T follicular helper cell (primary cell): ENCODE measurements at places on chromosomes 4 and X.

GRCh38 chr4:138647433-138647832, 368.1 kb upstream of the NOCT start:
- no peak for DNase-seq

DNA sequence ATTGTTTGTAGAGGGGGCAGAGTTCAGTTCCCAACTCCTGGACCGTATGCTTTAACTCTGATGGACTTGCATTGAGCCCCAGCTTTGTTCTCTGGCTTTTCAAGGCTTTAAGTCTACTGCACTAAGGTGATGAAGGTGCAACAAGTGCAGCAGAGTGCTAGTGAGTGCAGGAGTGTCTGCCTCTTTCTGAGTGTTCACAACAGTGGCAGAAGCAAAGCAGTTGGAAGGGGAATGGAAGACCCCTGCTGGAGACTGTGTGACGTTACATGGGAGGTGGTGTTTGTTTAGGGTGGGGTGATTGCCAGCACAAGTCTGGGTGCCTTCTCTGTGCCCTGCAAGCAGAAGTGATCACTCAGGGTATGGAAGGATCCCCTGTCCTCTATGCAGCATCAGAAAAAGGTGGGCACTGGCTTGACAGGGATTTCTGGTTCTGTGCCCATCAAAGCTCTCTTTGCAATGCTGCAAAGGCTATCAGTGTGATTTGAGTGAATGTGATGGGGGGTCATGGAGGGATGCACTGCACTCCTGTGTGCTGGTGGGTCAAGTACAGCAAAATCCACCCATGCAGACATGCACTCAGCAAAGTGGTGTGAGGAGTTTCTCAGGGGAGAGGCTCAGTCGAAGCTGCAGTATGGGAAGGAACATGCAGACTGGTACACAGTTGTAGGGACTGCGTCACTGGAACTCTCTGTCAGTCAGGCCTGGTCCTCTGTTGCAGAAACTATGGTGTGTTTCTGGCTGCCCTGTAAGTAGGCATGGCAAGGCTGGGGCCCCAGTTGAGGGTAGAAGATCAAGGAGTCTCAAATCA, 70.9 kb upstream of the UGT2B7 start:
- DNase-seq = no peak

DNA sequence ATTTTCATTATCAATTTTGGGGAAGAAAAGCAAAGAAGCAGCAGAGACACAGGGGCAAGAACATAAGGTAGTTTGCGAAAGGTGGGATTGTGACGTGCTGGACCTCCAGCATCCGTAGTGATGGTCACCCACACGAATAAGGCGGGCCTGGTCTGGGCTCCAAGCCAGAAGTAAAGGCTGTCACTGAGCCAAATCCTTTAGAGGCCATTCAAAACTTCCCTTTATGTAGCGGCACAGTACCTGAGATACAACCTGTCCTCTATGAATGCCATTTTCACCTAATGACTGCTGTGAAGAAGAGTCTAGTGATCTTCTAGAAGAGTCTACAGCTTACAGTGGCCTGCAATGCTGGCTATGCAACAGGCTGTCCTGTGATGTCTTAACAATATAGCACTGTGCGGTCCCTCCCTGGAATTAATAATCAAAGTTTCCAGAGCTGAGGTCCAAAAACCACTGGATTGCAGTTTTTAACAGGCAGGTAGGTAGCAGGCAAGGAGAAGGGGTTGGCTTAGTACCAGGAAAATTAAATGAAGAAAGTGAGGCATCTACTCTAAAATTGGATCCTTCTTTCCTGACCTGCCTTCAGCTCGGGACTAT, 56.2 kb downstream of the TRIML1 start:
- no peak for DNase-seq

- no peak for DNase-seq
Measured at GRCh38 chr4:33465565-33465964, 2745.4 kb downstream of the PCDH7 start.

GRCh38 chr4:129804461-129804981, 708.6 kb downstream of the C4orf33 start:
- DNase-seq = no peak

DNA sequence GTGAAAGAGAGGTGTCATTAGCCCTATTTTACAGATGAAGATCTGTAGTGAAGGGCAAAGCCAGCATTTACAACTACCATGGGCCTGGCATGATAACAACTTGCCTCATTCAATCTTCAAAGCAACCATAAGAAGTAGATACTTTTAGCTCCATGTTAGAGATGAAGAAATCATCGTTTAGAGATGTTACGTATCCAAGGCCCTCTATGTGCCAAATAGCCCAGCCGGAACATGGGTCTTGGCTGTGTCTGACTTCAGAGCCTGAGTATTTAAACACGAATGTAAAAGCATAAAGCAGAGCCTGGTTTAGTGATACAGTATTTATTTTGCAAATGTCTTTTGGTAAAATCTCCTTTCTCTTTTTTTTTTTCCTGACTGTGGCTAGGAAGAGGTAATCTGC, 197.1 kb downstream of the RASL11B start:
- DNase-seq = no peak

DNA sequence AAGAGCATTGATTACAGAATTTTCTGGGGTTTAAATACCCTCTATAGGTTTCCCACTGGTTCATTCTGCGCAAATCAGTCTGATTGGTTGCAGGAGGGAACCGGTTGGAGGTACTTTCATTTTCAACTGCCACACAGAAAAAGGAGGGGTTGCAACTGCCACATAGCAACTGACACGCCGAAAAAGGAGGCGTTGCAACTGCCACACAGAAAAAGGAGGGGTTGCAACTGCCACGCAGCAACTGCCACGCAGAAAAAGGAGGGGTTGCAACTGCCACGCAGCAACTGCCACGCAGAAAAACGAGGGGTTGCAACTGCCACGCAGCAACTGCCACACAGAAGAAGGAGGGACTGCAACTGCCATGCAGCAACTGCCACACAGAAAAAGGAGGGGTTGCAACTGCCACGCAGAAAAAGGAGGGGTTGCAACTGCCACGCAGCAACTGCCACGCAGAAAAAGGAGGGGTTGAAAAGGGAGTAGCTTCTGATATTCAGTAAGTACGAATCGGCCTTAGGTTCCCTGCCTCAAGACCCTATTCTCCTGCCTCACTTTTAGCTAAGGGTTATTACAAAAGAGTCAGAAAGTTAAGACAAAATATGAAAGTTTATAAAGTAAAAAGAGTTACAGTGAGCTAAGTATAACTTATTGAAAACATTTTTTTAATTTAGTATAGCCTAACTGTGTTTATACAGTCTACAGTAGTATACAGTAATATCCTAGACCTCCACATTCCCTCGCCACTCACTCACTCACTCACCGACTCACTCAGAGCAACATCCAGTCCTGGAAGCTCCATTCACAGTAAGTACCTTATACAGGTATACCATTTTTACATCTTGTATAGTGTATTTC, 431.8 kb downstream of the KCTD8 start:
- no peak for DNase-seq

GRCh38 chrX:45502396-45502795, 301.7 kb upstream of the DIPK2B start:
- no peak for DNase-seq

GRCh38 chr4:48509543-48509942, 19.5 kb downstream of the ZAR1 start:
- DNase-seq = no peak

DNA sequence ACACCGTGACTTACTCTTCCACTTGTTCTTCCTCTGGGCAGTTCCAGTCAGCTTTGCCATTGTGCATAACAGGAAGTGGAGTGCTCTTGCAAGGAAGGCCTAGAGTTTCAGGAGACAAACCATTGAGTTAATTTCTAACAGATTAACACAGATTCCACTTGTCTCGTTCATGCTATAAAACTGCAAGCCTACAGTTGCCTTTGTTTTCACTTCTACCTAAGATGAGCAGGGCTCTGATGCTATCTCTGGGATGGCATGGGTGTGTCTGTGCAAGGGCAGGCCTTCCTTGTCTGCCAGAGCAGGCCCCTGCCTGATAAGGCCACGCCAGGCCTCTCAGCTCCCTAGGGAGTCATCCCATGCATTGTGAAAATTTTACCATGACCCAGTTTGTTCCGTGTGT, 67.7 kb upstream of the PGRMC2 start:
- DNase-seq = no peak

DNA sequence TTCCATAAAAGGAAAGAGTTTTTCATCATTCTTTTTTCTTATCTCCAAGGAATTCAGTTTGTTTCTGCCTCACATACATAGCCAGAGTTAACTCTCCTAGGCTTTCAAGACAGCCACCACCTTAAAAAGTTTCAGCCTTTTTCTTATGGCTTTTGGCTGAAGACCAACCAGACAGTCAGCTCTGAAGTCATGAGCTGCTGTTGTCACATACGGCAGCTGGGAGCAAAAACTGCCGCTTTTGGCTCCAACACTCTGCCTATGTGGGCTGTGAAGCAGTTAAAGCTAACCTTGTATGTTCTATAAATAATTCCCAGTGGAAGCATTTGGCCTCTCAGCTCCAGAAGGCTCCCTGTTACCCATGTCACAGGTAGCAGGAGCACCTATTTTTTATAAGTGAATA, 104.1 kb downstream of the KLHL4 start:
- no peak for DNase-seq

- no peak for DNase-seq
Measured at GRCh38 chr4:87560802-87561201, 31.6 kb upstream of the SPARCL1 start.

- DNase-seq = no peak
Measured at GRCh38 chrX:72088761-72089160, 43.0 kb downstream of the RTL5 start.

DNA sequence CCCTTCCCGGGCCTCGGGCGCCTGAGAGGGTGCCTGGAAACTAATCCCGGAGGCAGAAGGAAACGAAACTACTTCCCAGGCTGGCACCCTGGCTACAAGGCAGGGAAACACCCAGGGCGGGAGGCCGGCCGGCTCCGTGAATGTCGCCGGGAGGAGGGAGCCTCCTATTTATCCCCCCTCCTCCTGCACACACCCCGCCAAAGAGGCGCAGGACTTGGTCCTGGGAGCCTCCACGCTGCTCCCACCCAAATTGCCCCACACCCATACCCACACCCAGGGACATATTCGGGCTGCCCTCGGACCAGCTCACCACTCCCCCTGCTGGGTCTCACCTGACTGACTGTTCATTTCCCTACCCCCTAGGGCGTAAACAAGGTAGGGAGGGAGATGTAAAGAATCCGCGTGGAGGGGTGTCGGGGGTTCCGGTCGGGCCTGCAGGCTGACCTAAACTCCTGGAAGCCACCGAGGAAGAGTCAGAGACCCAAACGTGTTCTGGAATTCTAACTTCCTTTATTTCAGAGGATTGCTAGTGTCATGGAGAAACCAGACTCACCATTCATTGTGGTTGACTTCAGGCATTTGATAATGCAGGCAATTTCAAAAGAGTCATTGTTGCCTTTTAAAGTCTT, at the start of gene BTC:
TSS of gene BTC (minus strand) at position 142 of the 629 bp plus-strand sequence. CDS start 198 bp downstream, outside the sequence.
- no peak for DNase-seq

DNA sequence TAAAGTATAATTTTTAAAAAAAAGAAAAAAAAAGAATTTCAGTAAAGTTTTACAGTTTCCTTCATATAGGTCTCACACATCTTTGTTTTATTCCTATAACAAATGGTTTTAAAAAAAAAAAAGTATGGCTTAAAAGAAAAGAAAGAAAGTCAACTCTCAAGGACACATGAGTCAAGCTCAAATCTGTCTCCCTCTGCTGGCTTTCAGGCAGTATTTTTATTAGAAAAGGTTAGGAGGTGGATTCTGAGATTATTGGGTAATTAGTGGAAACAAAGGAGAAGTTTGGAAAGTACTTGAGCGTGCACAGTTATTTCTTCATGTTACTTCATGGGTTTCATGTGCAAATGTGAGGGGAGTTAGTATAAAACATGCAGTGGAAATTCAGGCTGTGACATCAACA, 36.6 kb upstream of the BTC start:
- DNase-seq = no peak

DNA sequence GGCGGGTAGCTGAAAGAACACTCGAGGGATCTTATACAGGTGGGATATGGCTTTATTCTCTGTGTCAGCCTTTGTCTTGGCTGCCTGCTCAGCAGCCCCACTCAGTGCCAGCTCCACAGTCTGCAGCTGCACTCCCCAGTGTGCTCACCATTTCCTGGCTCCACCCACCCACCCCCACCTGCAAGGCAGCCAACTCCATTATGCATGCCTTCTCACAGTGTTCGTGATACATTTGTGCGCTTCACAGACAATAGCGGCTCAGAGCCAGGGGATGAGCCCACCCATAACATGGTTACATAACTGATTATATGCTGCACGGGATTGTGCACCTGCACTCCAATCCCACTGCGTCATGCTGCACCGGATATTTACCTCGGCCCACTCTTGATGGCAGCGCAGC, 8.8 kb upstream of the TMEM128 start:
- DNase-seq = no peak

DNA sequence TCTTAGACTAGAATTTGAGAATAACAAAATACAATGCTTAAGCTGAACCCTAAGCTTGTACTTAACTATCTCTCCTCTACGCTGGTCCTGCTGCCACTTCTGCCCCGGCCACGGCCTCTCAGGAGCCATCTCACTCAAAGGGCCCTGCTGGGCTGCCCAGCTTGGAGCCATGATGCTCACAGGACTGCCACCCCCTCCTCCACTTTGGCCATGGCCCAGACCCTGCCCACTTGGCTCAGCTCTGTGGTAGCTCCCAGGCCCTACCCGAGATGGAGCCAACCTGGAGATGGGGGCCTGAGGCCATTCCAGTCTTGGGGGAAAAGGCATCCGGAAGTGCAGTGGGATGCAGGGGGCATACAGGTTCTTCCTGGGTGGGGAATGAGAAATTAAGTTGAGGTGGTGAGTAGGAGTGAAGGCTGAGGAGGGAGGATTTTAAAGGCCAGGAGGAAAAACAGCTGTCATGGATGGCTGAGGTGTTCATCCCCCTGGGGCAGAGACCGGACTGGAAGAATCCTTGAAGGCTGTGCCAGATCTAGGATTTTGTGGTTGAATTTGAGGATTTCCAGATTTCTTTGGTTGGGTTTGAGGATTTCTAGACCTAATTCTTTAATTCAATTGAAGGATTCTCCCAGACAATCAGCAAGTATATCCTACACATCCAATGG, 824 bp downstream of the SASH3 start:
- no peak for DNase-seq

DNA sequence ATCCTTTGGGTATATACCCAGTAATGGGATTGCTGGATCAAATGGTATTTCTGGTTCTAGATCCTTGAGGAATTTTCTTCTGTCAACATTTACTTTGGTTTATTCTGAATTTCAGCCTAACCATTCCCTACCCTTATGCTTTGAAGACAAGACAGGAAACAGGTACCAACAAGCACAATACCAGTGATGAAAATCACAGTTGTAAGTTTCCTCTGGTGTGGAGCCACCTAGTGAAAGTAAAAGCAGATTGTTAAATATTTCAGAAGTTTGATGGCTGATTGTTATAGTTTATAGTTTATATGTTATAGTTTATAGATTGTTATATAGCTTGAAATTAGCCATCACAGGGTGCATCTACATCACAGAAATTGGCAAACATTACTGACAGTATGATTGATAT, 104.5 kb upstream of the AGA start:
- DNase-seq = no peak

DNA sequence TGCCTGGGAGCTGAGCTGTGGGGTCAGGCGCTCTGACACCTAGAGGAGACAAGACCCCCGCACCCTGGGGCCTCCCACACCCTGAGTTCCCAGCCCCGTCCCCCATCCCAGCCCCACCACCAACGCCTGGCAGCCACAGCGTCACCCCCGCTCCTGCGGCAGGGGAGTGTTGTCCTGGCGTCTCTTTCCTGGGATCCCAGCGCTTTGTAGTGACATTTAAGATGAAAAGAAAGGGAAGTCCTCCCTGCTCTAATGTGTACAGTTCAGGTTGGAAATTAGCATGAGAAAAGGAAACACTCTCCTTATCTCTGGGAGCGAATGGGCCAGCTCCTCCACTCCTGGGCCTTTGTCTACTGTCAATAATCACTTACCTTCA, 112.1 kb downstream of the FAM53A start:
- DNase-seq = no peak

GRCh38 chr4:153257151-153257620, 52.9 kb downstream of the TRIM2 start:
- no peak for DNase-seq
